SK-N-SH treated with all-trans-retinoic acid at 6 μM for 48 hours (cell line): ENCODE measurements at places on chromosomes 2 and 18.

- ATAC-seq: peak; percentile 63
Measured at GRCh38 chr18:59358414-59358711, 702 bp downstream of the LMAN1 start.

DNA sequence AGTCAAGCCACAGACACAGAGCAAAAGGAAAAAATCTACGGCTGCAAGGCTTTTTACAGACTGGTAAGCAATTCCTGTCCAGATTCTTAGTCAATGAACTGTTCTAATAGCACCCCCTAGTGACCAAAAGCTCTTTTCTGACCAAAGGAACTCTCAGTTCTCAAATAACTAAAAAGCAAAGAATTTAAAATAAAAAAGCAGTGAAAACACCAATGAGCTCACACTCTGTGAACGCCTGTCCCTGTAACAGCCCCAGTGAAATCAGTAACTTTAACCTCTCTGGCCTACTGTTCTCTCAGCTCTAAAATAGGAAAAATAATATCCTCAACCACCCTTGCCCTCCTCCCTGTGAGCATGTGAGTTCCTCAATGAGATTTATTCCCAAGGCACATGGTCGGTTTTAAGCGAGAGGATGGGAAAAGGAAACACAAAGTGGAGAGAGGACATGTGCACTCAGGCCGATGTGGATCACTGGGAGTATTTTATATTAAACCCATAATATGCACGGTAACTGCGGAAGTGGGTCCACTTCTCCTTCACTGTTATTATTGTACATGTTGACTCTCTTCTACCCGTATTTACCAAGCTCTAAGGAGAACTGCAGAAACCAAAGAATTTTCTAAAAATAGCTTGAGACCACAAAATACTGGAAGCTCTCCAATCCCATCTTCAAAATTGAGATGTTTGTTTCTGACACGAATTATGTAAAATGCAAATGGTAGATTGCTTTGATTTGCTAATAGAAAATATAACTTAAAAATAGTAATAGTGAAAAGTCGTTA is 128.5 kb downstream of the STK39 start:
- peak; percentile 92 for ATAC-seq

DNA sequence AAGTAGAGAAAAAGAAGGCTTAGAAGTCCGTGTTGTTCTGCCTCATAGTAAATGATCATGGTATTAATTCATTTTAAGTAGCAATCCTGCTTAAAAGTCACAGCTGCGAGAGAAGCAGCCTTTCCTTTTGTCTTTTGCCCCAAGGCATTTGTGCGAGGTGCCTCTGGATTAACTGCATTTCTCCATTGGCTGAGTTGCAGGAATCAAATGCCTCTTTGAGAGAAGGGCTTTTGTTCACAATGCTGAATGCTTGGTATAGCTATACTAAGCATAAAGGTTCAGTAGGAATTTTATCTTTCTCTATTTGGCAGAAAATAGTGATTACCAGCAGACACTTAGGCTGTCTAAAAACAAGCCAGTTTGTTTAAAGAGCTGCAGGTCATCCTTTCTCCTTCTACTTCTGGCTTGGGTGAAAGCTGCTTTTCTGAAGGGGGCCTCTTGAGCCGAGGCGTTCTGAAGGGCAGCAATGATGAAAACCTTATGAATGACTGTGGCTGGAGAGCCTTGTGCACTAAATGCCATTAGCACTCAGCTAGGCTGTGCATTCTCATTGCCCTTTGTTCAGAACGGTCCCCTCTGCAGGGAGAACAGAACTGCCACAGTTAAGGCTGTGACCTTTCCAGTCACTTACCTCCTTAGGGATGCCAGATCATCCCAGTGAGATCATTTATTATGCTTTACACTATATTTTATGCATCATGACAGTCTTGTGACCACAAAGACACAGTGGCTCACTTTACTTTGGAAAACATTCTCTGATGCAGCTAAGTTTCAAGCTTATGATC is 68.8 kb upstream of the TMEM87B start:
- ATAC-seq: peak; percentile 49; the same call in 2 of the 3 replicates

- ATAC-seq: no peak
Measured at GRCh38 chr2:210606001-210606400, 49.6 kb downstream of the CPS1 start.

- no peak for ATAC-seq
Measured at GRCh38 chr2:69483696-69484095, 46.5 kb upstream of the NFU1 start.

- ATAC-seq: no peak
Measured at GRCh38 chr2:142029974-142030373, 100.8 kb downstream of the LRP1B start.

GRCh38 chr18:3623769-3624545 is 174.0 kb downstream of the TGIF1 start:
- peak; percentile 72 for ATAC-seq

DNA sequence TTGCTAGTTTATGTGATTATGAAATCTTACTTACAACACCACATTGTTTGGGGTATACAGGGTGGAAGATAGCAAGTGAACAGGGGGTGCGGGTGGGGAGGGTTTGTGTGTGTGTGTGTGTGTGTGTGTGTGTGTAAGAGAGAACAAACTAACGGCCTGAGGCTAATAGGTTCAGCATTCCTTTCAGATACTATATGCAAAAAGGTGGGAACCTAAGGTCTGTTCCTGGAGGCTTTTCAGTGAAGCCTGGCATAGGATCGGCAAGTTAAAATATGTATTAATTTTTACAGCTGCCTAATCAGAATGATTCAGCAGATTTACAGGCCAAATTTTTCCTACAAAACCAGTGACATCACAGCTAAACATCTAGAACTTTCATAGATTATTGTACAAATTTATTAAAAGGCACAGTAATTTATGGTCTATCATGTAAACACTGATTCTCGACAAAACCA is 7.6 kb upstream of the SPDYA start:
- ATAC-seq: no peak

- ATAC-seq: no peak
Measured at GRCh38 chr2:1740716-1741589, 3.4 kb downstream of the PXDN start.

GRCh38 chr2:127138281-127138680 is 31.3 kb upstream of the BIN1 start:
- ATAC-seq: no peak

DNA sequence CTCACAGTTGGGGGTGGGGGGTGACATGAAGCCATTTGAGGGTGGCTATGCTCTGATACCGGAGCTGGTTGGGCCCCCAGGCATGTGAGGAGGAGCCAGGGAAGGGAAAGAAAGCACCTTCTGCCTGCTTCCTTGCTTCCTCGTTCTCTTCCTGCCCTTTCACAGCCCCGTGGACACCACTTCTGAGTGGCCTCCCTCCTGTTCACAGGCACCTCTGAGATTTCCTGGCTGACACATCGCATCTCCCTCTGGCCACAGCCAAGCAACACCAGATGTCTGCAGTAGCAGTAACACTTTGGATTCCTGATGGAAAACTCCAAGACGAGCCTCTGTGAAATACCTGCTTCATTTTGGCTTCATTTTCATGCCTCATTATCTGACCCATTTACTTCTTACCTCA is 64.7 kb upstream of the ST3GAL5 start:
- ATAC-seq: peak; percentile 43

GRCh38 chr2:176852667-176853066 is 359.9 kb upstream of the HNRNPA3 start:
- ATAC-seq: no peak

- peak; percentile 90 for ATAC-seq
Measured at GRCh38 chr2:110853516-110853915, 121.1 kb downstream of the ACOXL start.

DNA sequence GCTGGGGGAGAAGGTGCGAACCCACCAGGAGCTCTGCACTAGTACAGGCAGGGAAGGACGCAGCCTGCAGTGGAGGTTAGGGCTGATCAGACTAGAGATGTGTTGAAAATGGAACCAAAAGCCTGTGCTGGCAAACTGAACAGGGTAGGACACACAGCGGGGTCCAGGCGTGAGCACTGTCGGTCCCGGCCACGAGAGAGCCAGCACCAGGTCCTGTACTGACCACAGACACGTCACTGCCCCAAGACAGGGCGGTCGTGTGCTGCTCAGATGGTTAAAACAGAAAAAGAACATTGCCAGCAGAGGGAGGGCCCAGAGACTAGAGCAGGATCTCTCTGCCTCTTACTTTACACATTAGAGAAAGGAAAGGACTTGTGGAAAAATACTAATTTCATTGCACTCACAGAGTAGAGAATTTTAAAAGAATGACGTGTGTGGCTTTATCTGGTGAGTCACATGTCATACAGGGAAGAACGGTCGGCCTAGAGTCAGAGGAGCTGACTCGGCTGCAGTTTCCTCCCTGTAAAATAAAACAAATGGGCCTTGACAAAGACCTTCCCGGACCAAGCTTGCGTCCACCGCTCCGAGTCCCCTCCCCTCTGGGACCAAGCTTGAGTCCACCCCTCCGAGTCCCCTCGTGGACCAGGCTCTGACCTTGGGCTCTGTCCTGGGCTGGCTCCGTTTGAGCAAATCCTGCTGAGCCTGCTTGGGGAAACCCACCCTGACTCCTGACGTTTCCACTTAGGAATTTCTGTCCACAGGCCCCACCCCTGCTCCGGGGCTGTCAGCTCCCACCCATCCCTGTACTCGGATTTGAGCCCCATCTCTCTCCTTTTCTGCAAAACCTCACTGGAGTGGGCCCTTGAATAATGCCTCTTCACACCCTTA is 16.7 kb upstream of the ADI1 start:
- ATAC-seq: peak; percentile 90

GRCh38 chr2:231573698-231574421 is 18.8 kb upstream of the TEX44 start:
- ATAC-seq: no peak

DNA sequence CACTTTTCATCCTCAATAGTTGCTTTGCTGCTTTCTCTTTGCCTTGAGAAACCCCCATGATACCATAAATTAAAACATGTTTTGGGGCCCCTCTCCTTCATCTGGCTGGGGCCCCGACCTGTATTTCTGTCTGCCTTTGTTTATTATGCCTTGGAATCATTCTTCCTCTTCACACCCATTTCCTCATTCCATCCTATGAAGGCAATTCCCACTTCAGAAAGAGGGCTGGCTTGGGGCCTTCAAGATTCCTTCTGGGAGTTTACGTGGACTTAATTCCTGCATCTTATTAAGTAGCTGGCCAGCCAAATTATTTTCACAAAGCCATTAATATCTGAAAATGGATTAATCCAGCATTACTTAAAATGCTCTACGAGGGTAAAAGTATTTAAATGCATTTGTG is 6.8 kb upstream of the LRRTM1 start:
- no peak for ATAC-seq

- no peak for ATAC-seq
Measured at GRCh38 chr2:217313386-217313785, 453.5 kb upstream of the TNP1 start.

- ATAC-seq: peak; percentile 46
Measured at GRCh38 chr2:9326975-9327374, 96.4 kb downstream of the ITGB1BP1 start.

- no peak for ATAC-seq
Measured at GRCh38 chr2:226488034-226488433, 311.6 kb downstream of the IRS1 start.

GRCh38 chr2:40384233-40384632 is 67.7 kb downstream of the SLC8A1 start:
- no peak for ATAC-seq

DNA sequence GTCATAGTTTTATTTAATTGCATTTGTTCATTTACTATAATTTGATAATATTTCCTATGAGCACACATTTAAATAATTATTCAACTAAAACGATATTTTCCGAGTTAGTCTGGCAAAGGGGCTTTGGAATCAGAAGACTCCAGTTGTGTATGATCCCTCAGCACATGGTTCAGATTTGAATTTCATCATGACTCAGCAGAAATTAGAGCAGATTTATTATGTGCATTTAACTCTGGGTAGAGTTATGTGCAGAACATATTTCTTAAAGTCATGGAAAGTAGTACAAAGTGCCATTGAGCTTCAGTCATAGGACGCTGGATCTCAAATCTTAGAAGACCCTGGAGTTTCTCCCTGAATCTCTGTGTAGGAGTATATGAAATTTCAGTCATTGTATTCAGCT is 106.7 kb downstream of the ADCYAP1 start:
- no peak for ATAC-seq

DNA sequence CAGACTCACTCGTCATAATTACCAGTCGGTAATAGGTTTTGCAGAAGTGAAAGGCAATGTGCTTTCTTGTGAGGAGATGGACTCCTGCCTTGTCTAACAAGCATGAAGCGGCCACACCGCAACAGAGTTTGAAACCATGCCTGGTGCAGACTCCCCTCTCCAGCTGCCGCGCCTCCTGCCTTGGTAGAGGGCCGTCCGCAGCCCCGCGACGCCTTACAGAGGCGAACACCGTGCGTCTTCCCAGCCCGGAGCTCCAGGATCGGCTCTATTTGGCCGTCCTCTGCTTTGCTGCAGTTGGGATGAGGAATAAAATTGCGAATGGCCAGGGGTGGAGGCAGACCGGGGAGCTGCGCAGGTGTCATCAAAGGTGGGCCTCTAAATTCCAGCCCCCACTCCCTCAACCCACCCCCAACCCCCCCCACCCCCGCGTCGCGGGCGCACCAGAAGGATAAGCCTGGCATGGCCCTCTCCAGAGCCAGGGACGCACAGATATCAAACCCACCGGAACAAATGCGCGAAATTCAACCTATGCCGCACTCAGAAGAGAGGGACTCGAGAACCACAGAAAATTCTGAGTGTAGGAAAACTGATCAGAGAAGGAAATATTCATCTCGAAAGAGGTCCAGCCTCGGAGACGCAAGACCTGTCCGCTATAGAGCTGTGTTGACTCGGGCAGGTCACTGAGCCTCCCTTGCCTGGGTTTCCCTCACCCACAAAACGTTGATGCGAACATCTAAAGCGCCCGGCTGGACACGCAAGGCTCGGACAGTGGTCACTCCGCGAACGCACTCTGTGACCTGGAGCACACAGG is 1.1 kb downstream of the TRABD2A start:
- ATAC-seq: peak; percentile 17

- ATAC-seq: no peak
Measured at GRCh38 chr18:61470031-61470674, 136.9 kb downstream of the CDH20 start.

GRCh38 chr2:171347591-171348032 is 86.2 kb downstream of the METTL8 start:
- ATAC-seq: peak; percentile 98

- ATAC-seq: no peak
Measured at GRCh38 chr2:174171686-174172445, 76.5 kb downstream of the OLA1 start.

DNA sequence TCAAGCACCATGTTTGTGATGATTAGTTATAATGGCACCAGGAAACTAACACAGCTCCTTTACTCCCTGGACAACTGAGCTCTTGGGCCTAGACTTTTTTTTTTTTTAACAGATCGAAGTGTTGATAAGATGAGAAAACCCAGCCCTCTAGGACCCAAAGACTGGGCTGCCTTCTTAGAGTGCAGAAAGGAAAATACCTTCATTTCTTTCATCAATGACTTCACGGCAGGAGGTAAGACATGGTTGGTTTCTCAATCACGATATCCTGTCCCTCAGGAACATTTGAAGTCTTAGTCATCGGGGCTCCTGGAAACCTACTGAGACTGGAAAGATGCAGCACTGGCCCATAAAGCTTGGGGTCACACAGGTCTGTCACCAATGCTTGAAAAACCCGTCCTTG is 84.7 kb downstream of the TNFRSF11A start:
- ATAC-seq: no peak

- ATAC-seq: peak; percentile 14; the same call in 2 of the 3 replicates
Measured at GRCh38 chr2:29323961-29324360, 208.7 kb downstream of the CLIP4 start.

- no peak for ATAC-seq
Measured at GRCh38 chr2:128311216-128311754, 7.4 kb downstream of the HS6ST1 start.
